ENCODE measurements at places on chromosomes 3 and 15. TPM values are rescaled to one million over a fixed set of nuclear protein-coding genes. Genes with fewer than 3 reads are reported as not detected.

- no peak for DNase-seq
- H3K27me3 ChIP-seq, result no peaks in the 10 kb centered on the region
- no peak overlapping the region for H3K27ac ChIP-seq
- H3K4me3 ChIP-seq, result no peak overlapping the region
- no peaks in the 10 kb centered on the region for H3K4me1 ChIP-seq
Measured at GRCh38 chr15:50225057-50225456, 40.5 kb downstream of the HDC start.

DNA sequence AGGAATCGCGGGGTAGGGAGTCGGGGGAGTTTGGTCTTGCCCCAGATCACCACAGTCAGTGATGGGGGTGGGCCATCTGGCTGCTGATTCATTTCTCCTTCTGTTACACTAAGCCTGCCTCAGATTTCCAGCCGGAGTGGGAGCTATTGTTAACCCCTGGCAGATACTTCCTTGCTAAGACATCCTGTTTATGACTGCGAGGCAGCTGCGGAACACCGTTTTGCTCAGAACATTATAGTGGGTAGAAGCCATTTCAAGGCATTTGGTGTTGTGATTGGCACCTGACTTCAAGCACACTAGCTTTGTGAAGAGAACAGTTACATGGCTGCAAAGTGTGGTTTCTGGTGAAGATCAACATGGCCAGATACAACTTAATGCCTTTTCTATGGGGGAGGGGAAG, 73.8 kb downstream of the FLNB start:
- peak overlapping the region; percentile 14 for H3K27ac ChIP-seq
- H3K36me3 ChIP-seq, result peaks cover 29% of the 10 kb centered on the region
- no peak for DNase-seq
- no peaks in the 10 kb centered on the region for H3K27me3 ChIP-seq
- H3K4me3 ChIP-seq, result no peak overlapping the region

DNA sequence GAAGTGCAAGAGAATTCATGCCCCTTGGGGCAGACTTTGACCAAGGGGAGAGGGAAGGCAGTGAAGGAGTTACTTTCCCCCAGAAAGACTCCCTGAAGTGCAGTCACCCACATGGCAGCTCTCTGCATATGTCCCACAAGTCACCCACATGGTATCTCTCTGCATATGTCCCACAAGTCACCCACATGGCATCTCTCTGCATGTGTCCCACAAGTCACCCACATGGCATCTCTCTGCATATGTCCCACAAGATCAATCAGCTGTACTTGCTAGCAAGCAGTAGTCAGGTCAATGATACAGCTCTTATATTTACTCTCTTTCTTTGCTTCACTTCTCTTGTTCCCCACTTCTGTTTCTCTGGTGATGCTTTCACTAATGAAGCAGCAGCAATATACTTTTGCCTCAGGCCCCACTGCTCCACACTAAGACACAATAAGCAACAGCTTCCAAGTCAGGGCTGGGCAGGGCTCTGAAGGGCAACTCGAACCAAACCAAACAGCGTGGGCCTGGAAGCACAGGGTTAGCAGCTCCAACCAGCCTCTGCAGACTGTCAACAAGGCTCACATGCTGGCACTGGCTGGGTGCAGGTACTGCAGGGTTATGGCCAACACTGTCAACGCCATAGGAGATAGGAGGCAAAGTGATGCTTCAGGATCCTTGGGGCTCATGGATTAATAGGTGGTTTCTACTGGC, 46.7 kb downstream of the THBS1 start:
- no peak overlapping the region for H3K27ac ChIP-seq
- H3K4me3 ChIP-seq, result no peak overlapping the region
- DNase-seq, result no peak
- H3K27me3 ChIP-seq, result no peaks in the 10 kb centered on the region
- H3K4me1 ChIP-seq, result peaks cover 7% of the 10 kb centered on the region

PEX11A gene
- 34.2 TPM for total RNA-seq

SLC28A1 gene
- not detected for total RNA-seq

SLC25A38 gene
- 7.0 TPM for total RNA-seq

All from ascending aorta (tissue), 2 donors.